ENCODE measurements at places on chromosomes 6 and 20.

DNA sequence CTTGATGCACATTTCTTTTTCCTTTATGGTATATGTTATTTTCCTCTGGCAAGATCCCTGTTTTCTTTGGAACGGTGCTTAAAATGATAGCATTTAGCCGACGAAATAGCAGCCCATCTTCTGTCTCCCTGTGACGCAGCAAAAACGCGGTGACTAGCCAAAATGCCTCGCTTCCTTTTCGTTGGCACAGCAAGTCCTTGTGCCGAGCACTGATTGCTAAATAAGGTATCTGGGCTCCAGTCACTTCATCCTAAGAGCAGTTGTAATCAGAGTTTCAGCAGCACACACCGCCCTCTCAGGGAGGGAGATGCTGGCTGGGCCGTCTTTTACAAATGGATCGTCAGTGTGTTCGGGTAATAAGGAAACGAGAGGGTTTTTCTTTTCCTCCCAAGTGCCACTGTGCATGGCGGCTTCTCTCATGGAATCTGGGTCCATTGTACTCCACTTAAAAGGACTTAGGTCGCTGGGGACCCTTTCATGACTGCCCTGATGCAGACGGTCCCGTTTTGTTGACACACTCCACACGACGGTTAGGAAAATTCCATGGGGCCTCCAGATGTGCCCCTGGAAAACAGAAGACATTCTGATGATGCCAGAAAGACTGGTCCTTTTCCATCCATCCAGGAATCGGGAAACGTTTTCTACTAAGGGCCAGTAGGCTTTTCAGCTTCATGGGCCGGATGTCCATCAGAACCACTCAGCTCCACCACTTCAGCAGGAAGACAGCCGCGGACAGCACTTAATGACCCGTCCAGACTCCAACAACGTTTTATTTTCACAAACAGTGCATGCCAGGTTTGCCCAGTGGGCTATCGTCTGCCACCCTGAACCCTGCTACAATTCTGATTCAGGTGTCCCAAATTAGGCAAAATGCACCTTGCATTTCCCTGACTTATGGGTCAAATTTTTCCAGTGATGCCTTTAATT, 185.5 kb downstream of the CDH4 start:
- no peak for DNase-seq

DNA sequence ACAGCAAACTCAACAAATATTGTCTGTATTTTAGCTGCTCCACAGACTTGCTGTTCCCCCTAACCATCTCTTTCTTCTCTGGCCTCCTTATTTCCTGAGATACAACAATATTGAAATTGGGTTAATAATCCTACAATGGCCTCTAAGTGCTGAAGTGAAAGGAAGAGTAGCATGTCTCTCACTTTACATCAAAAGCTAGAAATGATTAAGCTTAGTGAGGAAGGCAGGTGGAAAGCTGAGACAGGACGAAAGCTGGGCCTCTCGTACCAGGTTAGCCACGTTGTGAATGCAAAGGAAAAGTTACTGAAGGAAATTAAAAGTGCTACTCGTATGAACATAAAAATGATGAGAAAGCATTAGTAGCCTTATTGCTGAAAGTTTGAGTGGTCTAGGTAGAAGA, 63.8 kb downstream of the ELOVL5 start:
- DNase-seq = no peak

GRCh38 chr6:155248008-155249001, 15.5 kb upstream of the CLDN20 start:
- peak; percentile 26 for DNase-seq

GRCh38 chr20:46087161-46087560, 2.6 kb downstream of the NCOA5 start:
- DNase-seq = no peak

GRCh38 chr6:5665173-5665572, 341.6 kb downstream of the NRN1 start:
- DNase-seq = peak; percentile 4

DNA sequence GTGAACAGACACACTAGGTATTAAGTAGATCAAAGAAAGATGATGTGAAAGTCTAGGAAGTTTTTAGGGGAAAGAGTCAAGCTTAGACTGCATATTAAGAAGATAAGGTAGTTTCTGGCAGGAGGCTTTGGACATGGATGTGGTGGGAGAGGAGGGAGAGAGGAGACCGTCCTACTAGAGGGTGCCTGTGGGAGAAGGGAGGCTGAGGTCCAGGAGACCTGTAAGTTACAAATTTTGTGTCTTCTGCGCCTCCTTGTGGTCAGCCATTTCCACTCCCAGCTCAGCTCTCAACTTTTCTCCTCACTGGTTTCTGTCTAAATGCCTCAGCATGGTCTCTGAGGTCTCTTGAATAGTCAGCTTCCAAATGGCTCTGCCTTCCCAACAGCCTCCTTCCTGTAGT, 193.5 kb downstream of the UNC5CL start:
- DNase-seq = peak; percentile 3

GRCh38 chr6:69935079-69935478, 68.7 kb downstream of the COL19A1 start:
- DNase-seq = no peak

DNA sequence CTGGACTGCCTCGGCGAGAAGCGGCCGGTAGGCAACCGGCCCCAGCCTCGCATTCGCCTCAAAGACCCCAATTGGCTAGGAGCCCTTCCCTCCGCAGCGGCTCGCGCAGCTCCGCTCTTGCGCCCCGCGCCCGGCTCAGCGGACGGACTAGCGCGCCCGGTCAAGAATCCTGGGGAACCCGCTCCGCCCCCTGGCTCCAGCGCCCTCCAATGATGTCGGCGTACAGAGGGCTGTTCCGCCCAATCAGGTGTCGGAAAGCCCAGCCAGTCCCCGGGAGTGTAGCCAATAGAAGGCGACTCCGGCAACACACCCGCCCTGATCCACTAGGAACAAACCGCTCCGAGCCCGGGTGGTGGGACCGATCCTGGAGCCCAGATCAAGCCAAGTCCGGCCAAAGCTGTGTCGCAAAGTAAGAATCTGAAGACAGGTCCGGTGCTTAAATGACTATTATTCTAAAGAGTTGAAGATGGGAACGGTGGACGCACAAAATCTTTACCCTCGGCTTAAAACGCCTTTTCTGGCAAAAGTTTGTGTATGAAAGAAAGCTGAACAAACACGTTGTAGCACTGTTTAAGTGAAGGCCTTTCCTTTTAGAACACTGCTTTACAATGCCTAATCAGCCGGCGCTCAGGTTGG, 132.2 kb downstream of the OGFRL1 start:
- no peak for DNase-seq

GRCh38 chr20:60113771-60114170, 155.5 kb downstream of the CDH26 start:
- no peak for DNase-seq

DNA sequence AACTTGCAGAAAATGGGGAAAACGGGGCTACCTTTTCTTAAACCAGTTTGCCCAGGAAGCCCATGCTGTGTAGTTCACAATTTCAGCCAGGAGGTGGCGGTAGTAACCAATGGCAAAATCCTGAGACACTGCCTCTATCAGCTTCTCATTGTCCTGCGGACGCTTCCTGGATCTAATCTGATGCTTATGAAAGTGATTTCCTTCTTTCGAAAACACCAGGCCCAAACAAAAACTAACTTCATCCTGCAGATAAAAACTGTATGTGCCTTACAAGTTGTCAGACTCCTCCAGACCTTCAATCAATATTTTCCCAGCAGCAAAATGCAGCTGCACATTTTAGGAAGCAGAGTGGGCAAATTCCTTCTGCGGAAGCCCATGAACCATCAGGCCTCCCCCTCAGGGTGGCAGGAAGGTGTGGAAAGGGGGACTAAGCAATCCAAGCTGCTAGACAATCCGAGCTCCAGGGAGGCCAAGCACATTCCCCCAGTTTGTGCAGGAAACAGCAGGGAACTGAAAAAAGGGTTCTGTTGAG, 88.5 kb downstream of the LY86 start:
- peak; percentile 74 for DNase-seq

DNA sequence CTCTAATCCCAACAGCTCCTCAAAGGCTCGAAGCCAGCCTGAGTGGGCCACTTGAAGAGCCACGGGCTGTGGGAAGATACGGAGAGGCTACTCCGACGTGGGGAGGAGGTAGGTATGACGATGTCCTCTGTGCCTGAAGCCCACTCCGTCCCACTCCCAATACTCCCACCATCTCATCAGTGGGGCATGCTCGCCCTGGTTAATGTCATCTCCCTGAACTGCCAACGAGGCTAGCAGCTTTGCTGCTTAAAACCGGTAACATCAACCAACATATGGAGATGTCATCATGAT, 11.1 kb downstream of the NRN1 start:
- no peak for DNase-seq

GRCh38 chr6:154165478-154165877, 126.4 kb downstream of the OPRM1 start:
- no peak for DNase-seq

DNA sequence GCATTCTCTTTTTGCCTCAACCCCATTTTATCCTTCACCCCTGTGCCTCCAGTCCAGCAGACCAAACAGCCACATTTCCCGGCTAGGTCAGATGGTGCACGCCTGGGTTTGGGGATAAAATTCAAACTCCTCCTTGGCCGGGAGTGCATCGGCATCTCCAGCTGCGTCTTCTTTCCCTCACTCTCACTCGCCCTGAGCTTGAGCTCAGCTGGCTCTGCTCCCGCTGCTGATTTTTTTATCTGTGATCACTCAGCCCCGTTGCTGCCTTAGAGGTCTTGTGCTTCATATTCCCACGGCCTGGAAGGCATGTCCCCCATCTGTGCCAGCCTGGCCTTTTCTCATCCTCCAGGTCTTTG, 6.8 kb upstream of the EZR start:
- no peak for DNase-seq

GRCh38 chr20:5361176-5361575, 44.4 kb upstream of the PROKR2 start:
- DNase-seq = no peak

- no peak for DNase-seq
Measured at GRCh38 chr6:124530926-124531325, 431.3 kb upstream of the RNF217 start.

GRCh38 chr20:57442888-57443239, 51.7 kb downstream of the RBM38 start:
- no peak for DNase-seq

DNA sequence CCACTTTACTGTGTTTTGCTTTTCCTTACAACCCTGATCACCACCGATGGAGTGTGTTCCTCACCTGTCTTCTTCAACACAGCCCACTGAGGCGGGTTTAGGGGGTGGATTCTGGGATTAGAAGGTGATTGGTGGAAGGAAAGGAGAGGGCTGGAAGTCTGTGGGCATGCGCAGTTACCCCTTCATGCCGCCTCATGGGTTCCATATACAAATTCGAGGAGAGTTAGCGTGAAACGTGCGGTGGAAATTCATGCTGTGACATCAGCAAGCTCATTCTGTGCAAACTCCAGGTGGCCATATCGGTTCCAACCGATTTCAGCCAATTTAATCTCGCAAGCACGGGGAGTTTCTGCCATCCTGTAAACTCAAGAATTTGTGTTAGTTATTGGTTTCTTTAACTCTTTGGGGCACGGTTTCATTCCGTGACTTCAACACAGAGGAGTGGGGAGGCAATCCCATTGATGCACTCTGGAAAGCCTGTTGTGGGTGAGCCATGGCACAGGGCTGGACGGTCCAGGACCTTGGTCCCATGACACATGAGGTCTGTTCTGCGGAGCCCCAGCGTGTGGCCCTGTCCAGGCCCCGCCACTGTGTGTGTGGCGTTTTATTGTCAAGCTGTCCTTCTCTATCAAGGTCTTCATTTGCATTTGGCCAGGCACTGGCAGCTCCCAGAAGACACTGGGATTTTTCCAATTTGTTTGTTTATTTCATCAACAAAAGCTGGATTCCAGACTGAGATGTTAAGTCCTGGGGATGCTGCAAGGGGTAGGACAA, 482.8 kb upstream of the SULF2 start:
- no peak for DNase-seq

DNA sequence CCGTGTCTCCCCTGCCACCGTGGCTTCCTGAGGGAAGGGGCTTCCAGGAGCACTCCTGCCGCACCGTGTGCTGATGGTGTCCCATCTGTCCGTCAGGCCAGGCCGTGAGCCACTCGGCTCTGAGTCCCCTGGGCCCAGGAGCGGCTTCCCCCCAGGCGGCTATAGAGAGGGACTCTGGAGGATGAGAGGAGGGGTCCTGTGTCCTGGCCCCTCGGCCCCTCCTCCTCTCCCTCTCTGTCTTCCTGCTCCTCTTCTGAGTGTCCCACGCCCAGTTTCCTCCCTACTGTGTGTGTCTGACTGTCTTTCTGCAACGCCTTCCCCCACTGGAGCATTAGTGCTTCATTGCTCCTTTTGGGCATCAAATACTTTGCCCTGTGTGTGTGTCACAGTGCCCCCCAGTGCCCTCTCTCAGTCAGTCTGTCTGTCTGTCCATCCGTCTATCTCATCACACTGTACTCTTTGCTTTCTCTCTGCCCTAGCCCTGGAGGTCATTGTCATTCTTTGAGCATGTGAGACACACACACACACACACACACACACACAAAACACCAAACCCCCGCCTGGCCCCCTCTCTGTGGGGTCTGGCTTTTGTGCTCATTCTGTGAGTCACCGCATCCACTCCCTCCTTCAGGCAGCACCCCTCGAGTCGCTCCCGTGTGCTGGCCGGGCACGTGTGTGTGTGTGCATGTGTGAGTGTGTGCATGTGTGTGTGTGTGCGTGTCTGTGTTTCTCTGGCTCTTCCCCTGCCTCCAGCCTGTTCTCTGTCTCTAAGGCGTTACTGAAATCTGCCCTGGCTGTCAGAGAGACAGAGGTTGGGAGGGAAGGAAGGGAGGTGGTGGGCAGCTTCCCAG, 71.9 kb downstream of the SRC start:
- no peak for DNase-seq

DNA sequence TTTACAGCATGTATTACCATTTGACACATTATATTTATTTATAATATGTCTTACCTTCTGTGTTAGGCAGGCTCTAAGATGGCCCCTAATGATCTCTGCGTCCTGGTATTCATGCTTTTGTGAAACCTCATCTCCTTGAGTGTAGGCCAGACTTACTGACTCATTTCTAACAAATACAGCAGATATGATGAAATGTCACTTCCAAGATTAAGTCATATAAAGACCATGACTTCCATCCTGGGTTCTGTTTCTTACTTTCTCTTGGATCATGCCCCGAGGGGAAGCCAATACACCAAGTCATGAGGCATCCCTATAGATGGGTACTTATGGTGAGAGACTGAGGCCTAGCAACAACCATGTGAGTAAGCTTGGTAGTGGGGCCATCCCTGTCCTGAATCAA, 30.2 kb downstream of the ZHX3 start:
- DNase-seq = no peak

DNA sequence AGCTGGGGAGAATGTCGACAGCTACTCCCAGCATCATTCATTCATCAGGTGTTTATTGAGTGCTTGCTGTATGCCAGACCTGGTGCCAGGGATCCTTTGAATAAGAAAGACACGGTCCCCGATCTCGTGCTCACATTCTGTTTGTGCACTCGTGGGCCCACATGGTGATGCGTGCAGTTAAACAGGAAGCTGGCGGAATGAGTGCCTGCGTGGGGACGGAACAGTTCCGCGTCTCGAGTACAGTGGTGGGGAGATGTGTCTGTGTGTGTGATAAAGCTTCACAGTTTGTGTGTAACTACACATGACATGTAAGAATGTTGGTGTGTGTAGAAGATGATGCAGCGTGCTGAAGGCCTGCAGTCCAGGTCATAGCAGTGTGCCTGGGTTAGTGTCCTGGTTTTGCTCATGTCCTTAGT, 6.5 kb downstream of the RBM38 start:
- peak; percentile 51 for DNase-seq

- DNase-seq = no peak
Measured at GRCh38 chr6:170084166-170084730, 206.6 kb downstream of the DLL1 start.

- no peak for DNase-seq
Measured at GRCh38 chr20:17990278-17990972, 21.6 kb downstream of the MGME1 start.

GRCh38 chr6:89010825-89011224, 47.4 kb upstream of the RNGTT start:
- no peak for DNase-seq
